ENCODE measurements at places on chromosomes 2 and 18. TPM values are rescaled to one million over a fixed set of nuclear protein-coding genes. Genes with fewer than 3 reads are reported as not detected.

DNA sequence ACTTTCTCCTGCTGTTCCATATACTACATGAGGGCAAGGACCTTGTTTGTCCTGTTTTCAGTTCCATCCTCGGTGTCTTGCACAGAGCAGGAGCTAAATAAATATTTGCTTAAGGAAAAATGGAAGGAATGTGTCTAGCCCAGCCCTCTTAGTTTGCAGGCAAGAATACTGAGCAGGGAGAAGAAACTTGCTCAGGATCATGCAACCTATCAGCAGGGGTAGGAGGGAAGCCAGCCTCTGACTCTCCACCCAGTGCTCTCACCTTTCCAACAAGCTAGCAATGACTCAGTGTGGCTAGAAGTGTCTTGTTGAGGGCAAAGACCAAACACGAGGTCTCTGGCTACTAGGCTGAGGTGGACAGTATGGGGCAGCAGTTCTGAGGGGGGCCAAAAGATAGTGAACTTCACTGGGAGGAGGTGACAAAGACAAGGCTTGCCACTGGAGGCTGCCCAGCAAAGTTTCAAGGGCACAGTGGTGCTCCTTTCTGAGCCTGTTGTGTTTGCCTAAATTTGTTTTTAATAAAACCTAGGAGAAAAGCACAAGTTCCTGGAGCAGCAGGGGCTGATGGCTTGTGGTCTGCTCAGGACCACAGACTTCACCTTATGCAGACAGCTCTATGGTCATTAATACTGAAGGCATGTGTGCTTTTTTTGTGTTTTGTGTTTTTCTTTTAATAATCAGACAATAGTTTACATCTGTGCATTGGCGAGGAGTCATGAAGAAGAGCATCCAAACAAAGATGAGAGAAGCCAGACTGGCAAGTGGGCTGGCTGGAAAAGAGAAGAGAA is 49.1 kb upstream of the CTAGE1 start:
- peak; percentile 75 for DNase-seq

GRCh38 chr18:7878265-7879211 is 311.4 kb downstream of the PTPRM start:
- no peak for DNase-seq

DNA sequence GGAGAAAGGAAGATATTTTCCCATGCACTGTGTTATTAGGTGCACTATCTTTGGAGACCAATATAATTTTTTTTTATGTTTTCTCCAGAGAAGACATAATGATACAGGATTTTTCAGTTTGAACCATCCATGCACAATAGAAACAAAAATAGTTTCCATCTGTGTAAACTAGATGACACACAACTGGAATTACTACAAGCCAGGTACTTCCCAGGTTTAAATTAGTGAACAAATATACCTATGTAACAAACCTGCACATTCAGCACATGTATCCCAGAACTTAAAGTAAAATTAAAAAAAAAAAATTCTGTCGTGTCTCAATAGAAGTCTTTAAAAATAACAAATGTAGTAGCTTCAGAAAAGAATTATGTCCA is 1616.8 kb upstream of the ACVR2A start:
- DNase-seq = no peak

UGT1A7 gene
- not detected for polyA plus RNA-seq

DNA sequence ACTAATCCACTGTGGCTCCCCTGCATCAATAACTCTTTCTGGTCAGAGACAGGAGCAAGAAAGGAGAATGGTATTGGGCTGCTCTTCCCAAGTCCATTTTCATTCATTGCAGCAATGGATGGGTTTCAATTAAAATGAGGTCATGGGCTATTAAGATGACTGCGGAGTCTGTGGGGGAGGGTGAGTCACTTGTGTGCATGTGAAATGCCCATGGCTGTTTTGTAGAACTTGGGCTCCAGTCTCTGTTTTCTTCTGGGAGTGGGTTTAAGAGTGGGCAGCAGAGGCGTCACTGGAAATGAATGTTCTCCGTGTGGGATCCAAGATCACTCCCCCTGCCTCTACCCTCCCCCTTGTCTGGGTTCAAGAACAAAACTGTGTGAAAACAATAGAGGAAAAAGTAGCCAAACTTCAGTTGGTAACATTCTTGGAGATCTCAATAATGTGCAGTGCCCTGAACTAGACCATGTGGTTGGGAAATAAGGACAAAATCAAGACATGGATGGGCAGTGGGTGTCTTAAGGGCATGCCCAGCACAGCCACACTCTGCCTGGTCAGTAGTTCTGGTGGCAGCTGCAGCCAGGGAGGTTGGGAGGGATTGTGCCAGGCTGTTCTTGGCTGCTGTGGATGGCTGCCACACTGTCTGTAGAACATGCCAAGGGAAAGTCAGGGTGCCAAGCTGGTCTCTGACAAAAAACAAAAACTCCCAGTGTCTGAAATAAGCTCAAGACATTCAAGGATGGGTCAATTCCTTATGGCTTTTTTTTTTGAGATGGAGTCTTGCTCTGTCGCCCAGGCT is 68.2 kb upstream of the CXCR4 start:
- DNase-seq = peak; percentile 35

GRCh38 chr2:37713258-37713700 is 41.8 kb upstream of the CDC42EP3 start:
- peak; percentile 89 for DNase-seq

RHBDD1 gene
- polyA plus RNA-seq = 28.4 TPM

DNA sequence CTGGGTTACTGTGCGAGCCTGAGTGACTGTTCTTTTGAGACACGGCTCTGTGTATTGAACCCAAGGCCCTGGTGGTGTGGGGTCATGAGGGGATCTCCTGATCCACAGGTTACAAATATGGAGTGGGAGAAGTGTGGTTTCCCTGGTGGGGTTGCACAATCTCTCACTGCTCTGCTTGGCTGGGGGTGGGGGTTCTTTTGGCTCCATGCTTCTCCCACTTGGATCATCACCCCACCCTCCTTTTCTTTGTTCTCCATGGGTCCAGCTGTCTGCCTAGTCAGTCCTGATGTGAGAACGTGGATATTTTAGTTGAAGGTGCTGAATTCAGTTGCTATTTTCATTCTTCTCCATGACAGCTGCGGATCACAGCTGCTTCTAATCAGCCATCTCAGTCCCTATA is 37.8 kb downstream of the AGPS start:
- DNase-seq = peak; percentile 5

DNA sequence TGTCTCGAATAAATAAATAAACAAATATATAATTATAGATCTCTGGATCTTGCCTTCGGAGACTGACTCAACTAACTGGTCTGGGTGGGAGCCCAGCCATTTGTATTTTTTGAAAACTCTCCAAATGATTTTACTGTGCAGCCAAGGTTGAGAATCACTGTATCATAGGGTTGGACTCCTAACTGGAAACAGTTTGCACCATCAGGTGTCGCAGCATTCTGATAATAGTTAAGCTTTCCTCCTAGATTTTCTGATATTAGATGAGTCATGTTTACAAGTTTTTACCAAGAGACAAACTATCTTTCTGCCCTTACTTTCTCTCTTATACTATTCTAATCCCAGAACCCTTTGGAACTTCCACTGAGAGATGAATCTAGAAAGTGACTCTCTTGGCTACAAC is 16.8 kb downstream of the IL37 start:
- DNase-seq = no peak

DNA sequence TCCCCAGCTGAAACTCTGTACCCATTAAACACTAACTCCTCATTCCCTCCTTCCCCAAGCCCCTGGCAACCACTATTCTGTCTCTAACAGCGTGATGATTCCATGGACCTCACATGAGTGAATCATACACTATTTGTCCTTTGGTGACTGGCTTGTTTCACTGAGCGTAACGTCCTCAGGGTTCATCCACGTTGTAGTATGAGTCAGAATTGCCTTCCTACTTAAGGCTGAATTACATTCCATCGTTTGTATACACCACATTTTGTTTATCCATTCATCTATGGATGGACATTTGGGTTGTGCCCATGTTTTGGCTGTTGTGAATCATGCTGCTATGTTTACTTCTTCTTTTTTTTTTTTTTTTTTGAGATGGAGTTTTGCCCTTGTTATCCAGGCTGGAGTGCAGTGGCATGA is 19.6 kb upstream of the CABLES1 start:
- peak; percentile 98 for DNase-seq

GRCh38 chr2:105320651-105321215 is 8.8 kb downstream of the TGFBRAP1 start:
- peak; percentile 9 for DNase-seq

DNA sequence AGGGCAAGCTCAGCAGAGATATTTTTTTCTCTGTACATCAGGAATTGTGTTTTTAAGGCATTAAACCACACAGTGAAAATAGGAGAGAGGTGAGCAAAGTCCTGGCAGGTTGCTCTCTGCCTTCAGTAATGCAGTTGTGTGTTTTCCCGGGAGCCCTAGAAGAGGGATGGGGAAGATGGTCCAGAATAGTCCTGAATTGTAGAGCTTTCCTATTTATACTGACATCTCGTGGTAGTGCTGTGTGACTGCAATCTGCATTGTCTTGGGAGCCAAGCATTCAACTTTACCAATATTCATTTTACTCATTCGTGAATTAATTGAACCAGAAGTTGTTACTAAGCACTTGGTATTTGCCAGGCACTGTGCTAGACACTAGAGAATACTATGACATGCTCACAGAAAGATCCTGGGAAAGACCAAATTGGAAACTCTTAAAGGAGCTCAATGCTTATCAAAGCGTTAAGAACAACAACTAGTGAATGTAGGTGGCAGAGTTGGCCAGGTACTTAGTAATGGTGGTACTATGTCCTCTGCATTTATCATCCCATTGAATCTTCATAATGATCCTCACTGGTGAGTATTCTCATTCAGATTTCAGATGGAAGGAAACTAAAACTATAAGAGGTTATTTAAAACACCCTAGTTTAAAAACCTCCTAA is 214.6 kb downstream of the TRIB2 start:
- peak; percentile 73 for DNase-seq

RBFA gene
- polyA plus RNA-seq = 27.7 TPM

GRCh38 chr18:10230072-10230471 is 224.4 kb upstream of the APCDD1 start:
- DNase-seq = peak; percentile 88

- DNase-seq = peak; percentile 20
Observed at GRCh38 chr18:43751203-43751602, 473.9 kb upstream of the SYT4 start.

DNA sequence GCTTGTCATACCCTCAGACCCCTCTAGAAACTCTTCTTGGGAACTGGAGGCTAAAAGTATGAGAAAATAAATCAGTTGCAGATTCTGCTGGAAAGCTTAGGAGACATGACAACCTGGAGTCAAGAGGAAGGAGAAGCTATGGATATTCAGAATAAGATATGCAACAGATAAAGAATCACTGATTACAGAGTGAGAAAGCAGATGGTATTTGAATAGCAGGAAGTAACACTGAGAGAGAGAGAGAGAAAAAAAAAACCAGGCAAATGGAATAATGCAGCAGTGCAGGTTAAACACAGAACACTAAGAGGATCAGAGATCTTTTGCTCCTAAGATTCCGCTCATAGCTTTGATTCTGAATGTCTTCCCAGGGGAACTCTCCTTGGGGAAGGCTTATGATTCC is 1284.1 kb upstream of the NXPH2 start:
- no peak for DNase-seq

DNA sequence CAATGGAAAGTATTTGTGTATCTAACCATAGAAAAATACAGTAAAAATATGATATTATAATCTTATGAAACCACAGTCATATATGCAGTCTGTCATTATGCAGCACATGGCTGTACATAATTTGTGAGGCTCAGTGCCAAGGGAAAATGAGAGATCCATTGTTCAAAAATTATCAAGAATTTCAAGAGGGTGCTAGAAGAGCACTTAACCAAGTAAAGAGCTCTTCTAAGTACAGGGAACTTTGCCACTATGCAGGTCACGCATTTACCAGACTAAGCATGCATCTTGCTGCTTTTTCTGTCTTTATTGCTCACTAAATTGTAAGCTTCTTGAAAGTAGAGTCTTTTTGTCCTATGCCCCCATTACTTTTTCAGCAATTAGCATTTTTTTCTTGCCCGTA is 438.0 kb downstream of the LRP1B start:
- no peak for DNase-seq

DNA sequence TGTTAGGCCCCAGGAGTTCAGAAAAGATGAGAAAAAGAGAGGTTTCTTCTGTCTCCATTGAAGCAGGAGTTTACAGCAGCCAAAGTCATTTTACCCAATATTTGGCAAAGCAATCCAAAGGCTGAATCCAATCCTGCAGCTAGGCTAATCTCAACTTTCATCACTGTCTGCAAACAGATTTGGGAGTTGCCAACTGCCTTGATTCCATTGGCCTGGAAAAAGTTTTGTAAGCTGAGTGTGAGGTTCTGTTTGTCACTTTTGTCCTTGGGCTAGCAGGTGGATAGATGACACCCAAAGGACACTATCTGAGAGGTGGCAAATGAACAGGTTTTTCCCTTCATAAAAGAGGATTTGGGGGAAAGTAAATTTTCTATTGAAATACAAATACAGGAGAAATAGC is 56.6 kb upstream of the SETBP1 start:
- no peak for DNase-seq

GRCh38 chr2:133139847-133140533 is 428.3 kb downstream of the NCKAP5 start:
- DNase-seq = no peak

IL36RN gene
- not detected for polyA plus RNA-seq

MROH2A gene
- not detected for polyA plus RNA-seq

- DNase-seq = peak; percentile 80
Observed at GRCh38 chr18:24878289-24878688, 417.9 kb downstream of the HRH4 start.

GRCh38 chr2:237190966-237191713 is 105.5 kb downstream of the COPS8 start:
- DNase-seq = no peak

DNA sequence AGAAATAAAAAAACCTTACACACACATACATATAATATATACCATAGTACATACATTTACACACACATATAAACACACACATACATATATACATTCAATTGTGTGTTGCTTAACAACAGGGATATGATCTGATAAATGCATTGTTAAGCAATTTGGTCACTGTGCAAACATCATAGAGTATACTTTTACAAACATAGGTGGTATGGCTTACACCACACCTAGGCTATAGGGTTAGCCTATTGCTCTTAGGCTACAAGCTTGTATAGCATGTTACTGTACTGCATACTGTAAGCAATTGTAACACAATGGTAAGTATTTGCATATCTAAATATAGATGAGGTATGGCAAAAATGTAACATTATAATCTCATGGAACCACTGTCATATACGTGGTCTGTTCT is 156.8 kb upstream of the ERBB4 start:
- DNase-seq = no peak

- DNase-seq = peak; percentile 58
Observed at GRCh38 chr18:73613706-73614340, 533.8 kb downstream of the FBXO15 start.

TUBA4B gene
- not detected for polyA plus RNA-seq

DNA sequence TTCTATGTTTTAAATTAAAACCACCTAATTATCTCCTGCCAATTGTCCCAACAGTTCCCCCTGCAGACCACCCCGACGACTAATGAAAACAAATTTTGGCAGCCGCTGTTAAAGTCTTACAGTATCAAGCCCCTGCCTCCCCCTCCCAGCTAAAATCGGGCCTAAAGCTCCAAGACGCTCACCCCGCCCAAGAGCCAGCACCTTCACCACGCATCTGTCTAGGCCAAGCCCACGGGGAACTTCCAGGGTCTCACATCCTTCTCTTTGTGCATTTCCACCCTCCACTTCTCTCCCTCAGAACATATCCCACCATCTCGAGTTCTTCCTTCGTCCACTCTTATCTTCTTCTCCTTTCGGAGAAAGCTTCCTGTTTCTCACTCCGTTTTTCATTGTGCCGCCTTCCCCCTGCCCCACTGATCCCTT is 445 bp downstream of the PRPF40A start:
- peak; percentile 33 for DNase-seq

All from fibroblast of lung (primary cell).